ENCODE measurements at places on chromosomes 4 and X. TPM values are rescaled to one million over a fixed set of nuclear protein-coding genes. Genes with fewer than 3 reads are reported as not detected.

PKD2 gene
- 20.8 TPM for total RNA-seq

NSG1 gene
- 95.3 TPM for total RNA-seq

NR0B1 gene
- total RNA-seq = not detected

NUDT11 gene
- 8.3 TPM for total RNA-seq
